ENCODE measurements at places on chromosomes 1 and 21.

DNA sequence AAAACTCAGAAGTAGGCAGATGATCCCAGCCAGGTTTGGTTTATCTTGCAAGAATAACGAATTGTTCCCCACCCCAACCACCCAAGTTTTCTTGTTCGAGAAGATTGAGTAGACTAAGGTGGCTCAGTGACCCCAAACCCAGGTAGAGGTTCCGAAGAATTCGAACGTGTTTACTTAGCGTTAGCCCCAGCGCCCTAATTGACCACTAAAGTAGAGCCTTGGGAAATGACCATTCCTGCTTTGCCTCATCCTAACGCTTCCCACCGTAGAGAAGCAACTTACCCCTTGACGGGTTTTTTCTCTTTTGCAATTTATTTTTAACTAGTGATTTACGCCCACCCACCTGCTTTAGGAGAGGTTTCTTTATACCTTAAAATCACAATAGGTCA lies 870 bp downstream of the FBXO28 start:
- DNase-seq = no peak

GRCh38 chr21:44783020-44783696 lies 18.5 kb downstream of the UBE2G2 start:
- DNase-seq = no peak

DNA sequence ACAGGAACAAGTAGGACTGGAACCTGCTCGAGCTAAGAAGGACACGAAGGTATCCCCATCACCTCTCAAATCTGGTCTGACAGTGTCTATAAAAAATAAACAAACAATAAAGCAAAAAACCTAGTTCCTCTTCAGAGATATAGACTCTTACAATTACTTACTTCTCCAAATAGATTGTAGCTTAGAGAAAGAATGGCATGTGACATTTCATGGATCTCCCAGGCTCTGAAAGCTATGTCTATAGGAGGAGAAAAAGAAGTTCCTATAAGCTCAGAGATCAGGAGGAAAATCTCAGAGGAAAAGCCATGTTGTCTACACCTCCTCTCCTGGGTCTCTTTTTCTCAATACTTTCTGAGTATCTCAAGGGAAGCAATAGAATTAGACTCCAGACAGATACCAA lies 12.3 kb upstream of the OR10J5 start:
- no peak for DNase-seq

DNA sequence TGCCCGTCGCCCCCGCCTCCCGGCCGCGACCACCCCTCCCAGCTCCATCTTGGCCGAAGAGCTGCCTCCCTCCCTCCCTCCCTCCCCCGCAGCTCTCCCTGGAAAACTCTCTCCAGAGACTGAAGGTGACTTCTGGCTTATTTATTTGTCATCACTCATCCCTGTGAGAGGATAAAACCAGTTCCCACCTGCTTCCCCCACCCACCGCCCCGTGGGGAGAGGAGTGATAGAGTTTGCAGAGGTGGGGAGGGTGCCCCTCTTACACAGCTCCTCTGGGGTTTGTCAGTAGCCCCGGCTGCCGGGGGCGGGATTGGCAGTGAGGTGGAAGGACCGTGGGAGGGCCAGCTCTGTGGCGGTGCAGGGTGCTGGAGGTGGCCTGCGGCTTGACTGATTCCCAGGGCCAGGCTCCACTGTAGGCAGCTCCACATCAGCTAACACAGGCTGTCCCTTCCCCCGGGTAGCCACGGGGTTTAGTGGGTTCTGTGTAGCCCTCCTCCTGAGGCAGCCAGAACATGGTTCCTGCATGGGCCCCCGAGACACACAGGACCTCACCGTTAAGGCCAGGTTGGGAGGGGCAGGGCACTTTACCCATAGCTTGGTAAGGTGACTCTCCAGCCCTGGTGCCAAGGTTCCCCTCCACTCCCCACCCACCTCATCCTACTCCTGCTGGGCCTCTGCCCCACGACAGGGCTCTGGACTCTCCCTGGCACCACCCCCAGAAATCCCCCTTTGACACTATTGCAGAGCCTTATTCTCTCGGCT lies 62.2 kb downstream of the ELK4 start:
- no peak for DNase-seq

GRCh38 chr21:39737376-39738000 lies 7.5 kb upstream of the IGSF5 start:
- no peak for DNase-seq

DNA sequence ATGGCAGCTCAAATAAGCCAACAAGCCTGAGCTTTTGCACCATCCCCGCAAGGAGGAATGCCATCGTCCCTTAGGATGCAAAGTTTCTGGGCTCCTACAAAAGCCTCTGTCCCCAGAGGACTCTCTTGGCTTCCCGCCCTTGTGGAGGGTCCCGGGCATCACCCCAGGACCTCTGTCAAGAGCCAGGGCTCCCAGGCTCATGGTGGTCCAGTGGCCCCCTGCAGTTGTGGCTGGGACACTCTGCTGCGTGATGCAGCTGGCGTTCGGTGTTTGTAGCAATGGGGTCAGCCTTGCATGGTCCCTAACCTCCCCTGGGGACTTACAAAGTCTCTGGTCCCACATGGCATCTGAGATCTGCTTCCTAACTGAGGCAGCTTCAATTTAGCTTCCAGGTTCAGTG lies 104.7 kb downstream of the RIPK4 start:
- DNase-seq = no peak

- DNase-seq = no peak
These were observed 140.9 kb downstream of the ROR1 start for GRCh38 chr1:63914706-63915105.

DNA sequence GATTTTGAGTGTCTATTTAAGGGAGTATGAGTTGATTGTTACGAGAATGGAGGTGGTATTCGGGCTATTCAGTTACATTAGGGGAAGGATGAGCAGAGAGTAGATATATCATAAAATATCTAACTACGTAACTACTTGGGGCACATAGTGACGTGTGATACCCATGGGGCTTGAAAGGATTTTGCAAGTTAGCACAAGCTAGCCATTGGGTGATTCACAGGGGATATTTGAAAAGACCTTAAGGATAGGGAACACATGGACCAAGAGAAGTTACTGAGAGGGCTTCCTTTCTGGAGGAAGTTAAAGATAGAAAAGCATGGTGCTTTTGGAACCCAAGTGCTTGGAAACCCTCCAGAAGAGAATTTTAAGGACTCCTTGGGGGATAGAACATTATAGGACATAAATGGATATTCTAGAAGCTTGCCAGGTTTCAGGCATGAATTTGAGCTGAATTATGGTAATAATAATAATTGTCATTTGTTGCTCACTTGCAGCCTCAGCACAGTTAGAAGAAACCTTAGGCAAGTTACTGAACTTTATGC lies 5.4 kb downstream of the DISP1 start:
- no peak for DNase-seq
